ENCODE measurements at places on chromosomes 2 and 18.

- DNase-seq, result no peak
Measured at GRCh38 chr2:1633092-1633671, 111.1 kb downstream of the PXDN start.

- no peak for DNase-seq
Measured at GRCh38 chr2:211407076-211407475, 850.7 kb downstream of the CPS1 start.

- DNase-seq, result no peak
Measured at GRCh38 chr18:63236406-63236805, 83.2 kb downstream of the BCL2 start.

GRCh38 chr2:30620102-30620501, 173.1 kb downstream of the LCLAT1 start:
- no peak for DNase-seq

DNA sequence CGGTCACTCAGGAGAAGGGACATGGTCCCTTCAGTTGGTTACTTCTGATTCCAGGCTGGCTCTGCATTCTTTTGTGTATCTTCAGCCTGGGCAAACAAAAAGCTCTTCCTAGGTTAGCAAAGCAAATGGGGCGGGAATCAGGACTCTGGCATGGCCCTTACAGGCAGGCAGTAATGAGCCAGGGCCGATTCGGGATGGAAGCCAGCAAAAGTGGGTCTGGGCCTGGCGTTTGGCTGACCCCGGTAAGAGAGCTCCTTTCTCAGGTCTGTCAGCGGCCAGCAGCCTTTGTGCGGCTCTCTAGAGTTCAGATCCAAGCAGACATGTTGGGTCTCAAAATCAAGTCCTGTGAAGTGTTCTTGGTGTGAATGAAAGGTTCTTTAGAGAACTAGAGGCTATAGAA, 81.5 kb upstream of the EML6 start:
- DNase-seq, result no peak
